ENCODE measurements at places on chromosomes 2 and 18.

DNA sequence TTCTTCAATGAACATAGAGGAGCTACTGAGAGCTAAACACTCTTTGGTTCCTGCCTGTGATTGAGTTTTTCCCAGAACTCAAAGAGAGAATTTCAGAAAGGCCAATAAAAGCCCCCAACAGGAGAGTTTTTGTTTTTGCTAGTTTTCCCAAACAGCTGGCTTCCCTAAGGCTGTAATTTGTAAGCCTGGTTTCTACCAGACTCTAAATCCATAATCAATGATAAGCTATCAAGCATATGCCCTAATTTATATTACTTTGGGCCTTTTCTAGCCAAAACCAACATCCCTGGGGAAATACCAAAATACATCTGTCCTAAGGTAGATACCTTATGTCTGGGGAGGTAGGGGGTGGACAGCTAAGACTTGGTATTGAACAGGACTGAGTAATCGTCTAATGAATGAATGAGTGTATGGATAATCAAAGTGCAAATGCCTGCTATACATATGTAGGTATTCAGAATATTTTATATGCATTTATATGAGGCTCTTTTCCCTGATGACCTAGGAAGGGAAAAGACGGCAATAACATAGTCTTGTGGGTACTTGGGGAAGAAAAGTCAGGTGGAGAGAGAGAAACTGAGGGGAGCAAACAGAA lies 26.0 kb upstream of the APOB start:
- DNase-seq = no peak

GRCh38 chr2:165837122-165837521 lies 43.1 kb upstream of the GALNT3 start:
- DNase-seq = peak; percentile 50

DNA sequence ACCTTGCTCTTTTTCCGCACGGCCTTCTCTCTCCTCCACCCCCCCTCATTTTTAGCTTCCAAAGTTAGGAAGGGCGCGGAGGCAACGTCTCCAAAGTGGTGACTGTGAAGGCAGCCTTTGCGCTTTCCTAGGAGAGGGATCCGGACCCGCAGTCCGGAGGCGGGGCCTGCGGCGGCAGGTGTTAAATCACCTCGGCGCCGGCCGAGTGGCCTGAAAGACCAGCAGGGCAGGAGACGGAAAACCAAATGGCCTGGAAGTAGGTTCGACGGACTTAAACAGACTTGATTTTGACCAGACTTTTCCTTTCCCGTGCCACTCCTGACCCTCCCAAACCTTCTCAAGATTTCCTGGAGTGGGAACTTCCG lies 615 bp downstream of the GORASP2 start:
- DNase-seq = peak; percentile 63

GRCh38 chr18:9001209-9001608 lies 101.3 kb upstream of the NDUFV2 start:
- DNase-seq = no peak

- no peak for DNase-seq
These were observed 30.4 kb upstream of the SALL3 start for GRCh38 chr18:78949216-78949615.

GRCh38 chr2:191601060-191601459 lies 76.9 kb upstream of the NABP1 start:
- DNase-seq = peak; percentile 46

- no peak for DNase-seq
These were observed 645.3 kb downstream of the STK39 start for GRCh38 chr2:167602122-167602521.

DNA sequence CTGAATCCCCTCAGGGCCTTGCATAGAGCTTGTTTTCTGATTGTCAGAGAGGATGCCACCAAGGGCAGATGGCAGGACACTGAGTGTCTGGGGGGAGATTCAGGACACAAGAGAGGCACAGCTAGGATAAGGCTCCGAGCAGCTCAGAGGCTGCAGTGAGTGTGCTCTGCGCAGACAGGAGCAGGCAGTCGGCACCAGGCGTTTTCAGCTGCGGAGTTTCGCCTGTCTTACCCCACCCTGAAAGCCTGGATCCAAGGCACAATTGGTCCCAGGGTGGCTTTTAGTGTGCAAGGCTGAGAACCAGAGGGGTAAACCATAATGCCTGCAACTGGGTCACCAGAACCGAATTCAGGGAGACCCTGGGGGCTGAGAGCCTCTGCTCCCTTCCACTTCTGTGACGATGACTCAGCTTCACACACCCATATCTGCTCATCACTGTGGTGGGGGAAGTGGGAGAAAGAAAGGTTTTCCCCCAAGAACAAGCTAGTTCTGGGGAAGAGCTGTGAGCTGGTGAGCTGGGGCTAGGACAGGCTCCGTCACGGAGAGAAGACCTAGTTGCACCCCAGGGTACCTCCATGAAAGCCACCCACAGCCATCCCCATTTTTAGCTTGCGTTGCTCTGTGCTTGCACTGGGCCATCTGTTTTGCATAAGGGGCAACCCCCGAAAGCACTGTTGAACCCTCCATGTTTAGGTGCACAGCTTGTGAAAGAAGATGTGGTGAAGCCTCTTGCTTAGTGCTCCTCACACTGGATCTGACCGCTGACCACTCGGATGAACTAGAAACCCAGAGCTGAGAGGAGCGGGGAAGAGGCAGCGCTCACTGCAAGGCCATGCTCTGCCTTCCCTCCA lies 173.7 kb downstream of the CELF4 start:
- no peak for DNase-seq

Data from kidney tubule cell (primary cell).